ENCODE measurements at places on chromosomes 3 and 15. TPM values are rescaled to one million over a fixed set of nuclear protein-coding genes. Genes with fewer than 3 reads are reported as not detected.

DNA sequence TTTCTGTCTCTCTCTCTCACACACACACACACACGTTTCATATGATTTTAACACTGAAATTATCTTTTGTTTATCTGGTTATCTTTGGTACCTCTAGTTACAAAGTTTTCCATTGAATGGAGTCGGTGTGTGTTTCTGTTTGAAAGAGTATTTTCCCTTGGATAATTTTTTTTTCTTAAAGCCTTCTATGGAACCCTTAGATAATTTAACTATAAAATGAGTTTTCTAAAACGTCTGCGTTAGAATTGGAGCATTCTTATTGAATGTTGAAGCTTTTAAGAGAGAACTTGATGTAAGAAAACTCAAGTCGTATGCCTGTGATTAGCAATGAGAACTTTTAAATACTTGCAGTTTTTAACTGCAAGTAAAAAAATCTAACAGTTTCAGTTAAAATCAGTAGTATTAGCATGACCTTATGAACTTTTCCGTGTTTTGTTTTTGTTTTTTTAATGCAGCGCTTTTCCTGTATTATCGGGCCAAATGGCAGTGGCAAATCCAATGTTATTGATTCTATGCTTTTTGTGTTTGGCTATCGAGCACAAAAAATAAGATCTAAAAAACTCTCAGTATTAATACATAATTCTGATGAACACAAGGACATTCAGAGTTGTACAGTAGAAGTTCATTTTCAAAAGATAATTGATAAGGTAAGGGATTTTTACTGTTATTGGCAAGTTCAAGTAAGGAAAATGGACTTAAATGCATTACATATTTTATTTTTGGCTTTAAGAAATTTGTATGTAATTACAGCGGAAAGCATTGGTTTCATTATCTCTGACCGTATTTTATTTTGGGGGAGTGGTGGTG lies 3.0 kb downstream of the SMC4 start:
- no peak for DNase-seq

DNA sequence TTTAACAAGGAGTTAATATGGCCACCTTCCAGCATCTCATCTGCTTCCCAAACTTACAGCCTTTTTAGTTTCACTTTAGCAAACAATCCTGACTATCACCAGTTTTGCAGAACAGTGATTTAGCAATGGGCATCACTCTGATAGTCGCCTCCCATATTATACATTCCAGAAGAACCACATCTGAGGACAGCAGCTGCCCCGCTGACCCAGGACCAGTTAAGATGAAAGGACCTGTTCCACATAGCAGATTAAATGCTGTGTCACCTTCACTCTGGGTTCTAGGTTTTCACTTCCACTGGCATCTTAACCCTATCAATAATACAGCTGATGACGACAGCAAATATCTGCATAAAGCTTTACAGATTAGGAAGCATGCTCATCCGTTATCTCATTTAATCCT lies 99.8 kb downstream of the TRIM69 start:
- DNase-seq = no peak

Gene THRB
- total RNA-seq = 14.8 TPM

Gene ACAN
- total RNA-seq = 5.0 TPM

- DNase-seq = no peak
These were observed 42.3 kb downstream of the CPN2 start for GRCh38 chr3:194308601-194309449.

DNA sequence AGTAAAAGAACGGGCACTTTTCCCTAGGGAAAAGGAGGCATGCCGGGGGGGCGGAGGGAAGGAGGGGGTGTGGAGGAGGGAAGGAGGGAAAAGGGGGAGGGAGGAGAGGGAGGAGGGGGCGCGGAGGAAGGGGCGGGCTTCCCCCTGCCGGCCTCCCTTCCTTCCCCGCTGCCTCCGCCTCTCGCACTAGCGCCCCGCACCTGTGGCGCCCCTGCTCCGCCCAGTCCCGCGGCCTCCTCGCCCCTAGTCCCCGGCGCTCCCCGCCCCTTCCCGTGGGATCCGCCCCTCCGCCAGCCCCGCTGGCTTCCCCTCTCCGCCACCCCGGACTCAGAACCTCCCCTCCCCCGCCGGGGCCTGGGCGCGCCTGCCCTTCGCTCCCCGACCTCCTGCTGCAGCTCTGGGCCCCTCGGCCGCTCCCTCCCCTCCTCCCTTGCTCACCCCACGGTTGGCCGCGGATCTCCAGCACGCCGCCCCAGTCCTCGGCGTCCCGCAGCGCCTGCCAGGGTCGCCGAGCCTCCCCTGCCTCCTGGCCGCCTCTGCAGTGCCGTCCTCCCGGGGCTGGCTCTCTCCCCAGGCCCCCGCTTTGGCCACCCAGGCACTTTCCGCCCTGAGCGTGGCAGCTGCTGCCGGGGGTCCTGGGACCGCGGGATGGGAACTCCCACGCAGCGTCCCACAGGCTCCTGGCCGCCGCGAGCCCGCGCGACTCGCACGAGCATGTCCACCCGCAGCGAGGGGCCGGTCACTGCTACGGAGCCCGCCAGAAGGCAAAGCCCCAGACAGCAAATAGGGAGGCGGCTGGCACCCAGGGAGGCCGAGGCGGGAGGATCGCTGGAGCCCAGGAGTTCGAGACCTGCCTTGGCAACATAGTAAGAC lies 147.4 kb downstream of the TJP1 start:
- peak; percentile 8 for DNase-seq

DNA sequence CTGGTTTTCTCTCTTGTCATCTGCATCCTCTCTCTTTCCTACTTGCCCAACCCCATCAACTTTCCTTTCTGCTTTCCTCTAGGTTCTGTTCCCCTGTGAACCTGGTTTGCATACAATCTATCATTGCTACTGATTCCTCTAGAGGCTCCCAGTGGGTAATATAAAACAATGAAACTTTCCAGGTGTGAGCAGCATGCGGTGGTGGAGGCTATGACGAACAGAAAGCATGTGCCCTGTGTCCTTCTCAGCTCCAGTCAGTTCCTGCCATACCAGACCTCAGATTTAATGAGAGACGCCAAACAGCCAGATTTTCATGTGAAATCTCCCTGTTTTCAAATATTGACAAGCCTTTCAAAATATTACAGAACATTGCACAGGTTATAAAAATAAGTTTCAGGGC lies 3.5 kb upstream of the ACAP2 start:
- no peak for DNase-seq

Gene SRPRB
- total RNA-seq = 43.9 TPM

- DNase-seq = no peak
These were observed 236.1 kb downstream of the ADAMTSL3 start for GRCh38 chr15:83889995-83890394.

DNA sequence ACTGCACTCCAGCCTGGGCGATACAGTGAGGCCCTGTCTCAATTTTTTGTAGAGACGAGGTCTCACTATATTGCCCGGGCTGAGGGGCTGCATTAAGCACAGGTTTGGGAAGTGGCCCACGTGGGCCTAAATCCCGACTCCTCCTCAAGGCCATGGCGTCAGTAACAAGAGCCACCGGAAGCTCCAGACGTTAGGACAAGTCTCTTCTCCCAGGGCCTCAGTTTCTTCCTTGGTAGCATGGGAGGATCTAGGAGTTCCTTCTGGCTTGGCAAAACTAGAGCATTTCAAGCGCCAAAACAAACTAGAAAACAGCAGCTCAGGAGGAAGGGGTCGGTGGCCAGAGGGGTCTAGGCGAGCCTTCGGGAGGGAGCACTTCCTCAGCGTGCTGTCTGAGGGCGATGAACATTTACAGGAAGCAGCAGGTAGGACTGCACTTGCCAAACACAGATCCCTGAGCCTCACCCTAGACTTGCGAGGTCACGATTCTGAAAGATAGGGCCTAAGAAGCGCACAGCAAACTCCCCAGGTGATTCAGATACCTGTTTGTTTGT lies 536 bp downstream of the SNAPC5 start:
- no peak for DNase-seq

GRCh38 chr15:101731746-101732145 lies 7.5 kb upstream of the TARS3 start:
- DNase-seq = no peak

GRCh38 chr3:10354361-10355015 lies 33.6 kb upstream of the SEC13 start:
- no peak for DNase-seq

DNA sequence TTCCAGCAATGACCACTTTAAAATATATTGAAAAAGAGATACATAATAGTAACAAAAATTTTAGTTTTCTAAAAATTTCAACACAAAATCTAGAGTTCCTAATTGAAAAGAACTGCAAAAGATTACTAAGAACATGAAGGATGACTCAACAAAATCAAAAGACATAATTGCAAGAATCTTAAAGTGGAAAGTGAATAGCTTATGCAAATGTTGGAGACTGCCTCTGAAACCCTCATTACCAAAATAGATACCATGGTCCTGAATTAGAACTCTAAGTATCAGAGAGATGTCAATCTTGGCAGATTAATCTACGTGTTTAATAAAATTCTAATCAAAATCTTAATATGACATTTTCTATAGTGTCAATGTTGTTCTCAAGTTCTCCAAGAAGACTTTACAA lies 60.7 kb upstream of the SGO1 start:
- DNase-seq = no peak

GRCh38 chr3:187941848-187942194 lies 196.6 kb upstream of the BCL6 start:
- no peak for DNase-seq

DNA sequence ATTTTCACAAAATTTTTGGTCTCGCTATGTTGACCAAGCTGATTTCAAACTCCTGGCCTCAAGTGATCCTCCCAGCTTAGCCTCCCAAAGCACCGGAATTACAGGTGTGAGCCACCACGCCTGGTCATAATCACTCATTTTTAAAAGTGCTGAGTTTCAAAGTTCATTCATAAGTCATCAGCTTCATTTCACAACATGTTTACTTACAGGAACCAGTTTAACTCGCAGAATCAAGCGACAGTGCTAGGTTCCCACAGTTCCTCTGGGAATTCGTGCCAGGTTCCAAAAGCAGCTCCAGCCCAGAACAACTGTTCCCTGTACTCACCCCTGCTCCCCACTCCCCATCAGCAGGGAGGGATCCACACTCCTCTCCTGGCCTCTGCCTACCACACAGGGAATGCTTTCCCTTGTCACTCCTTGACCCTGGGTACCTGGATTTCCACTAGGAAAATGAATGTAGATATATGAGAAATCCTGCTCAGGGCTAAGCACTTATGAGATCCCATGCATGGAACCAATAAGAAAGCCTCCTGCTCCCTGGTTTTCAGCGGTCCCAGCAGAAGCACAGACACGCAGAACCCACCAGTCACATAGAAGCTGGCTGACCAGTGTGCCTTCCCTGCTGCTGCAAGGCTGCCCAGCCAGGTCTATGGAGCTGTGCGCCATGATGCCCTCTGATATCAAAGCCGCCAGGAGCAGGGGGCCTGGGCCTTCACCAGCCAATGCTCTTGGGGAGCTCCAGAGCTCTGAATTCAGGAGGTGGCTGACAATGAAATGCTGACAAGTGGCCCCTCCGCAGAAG lies 72.3 kb downstream of the ITGB5 start:
- DNase-seq = no peak

GRCh38 chr15:91866371-91866905 lies 12.9 kb downstream of the SLCO3A1 start:
- no peak for DNase-seq

- DNase-seq = no peak
These were observed 312.7 kb upstream of the DPH6 start for GRCh38 chr15:35858707-35859106.

DNA sequence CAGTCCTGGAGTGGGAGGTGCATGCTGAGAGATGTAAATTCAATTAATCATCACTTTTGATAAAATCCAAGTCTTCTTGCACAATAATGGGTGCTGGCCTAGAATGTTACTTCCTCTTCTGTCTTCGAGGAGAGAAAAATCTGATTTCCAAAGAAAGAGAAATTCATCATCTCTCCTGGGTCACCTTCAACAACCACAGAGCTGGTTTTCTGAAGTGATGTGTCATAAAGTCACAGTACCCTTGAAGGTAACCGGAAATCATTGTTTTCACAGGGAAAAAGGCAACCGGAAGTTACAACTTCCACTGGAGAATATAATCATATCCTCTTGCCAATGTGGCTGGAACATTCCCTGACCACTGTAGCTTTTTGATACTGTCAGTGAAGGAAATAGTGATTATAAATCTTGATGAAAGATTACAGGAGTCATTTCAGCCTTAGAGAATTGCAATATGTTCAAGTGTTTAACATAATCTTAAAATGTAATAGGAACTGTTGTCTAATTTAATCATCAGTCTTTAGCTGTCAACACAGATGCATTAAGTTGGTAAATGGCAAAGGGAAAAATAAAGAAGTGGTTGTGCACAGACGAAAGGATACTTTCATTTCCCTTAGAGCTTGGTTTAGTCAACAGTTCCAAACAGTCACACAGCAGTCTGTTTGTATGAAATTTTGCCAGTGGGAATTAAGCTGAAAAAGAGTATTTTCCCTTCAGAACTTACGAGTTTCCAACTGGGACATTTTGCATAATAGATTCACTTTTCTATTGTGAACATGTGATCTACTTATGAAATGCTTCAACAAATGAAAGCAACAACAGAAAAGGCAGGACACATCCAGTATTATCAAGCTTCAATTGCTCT lies 106.5 kb upstream of the SLC4A7 start:
- no peak for DNase-seq

- DNase-seq = no peak
These were observed 22.4 kb upstream of the CCK start for GRCh38 chr3:42288385-42288784.

- DNase-seq = no peak
These were observed 27.7 kb downstream of the TRAK1 start for GRCh38 chr3:42118762-42119361.

DNA sequence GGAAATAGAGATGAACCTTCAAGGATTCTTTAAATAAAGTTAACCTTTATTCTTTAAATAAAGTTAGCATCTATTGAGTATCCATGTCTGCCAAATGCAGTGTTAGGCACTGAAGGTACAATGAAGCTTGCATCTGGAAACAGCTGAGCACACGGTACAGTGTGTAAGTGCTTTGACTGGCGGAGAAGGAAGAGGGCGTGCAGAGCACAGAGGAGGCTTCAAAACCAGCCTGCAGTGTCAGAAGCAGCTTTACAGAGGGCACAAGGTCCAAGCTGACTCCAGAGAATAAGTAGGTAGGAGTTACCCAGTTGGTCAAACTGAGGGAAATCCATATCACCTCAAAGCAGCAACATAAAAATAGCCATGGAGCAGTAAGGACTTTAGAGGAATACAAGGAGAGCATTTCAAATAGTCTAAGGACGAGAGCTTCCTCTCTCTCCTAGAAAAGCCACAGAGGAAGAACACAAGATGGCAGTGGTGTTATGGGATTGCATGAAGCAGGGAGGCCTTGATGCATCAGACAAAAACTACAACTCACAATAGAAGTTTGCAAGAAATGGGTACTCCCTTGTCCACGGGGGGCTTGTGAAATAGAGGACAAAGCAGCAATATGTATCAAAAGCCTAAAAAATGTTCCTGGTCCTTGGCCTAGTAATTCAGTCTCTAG lies 60.3 kb upstream of the PPP2R3A start:
- DNase-seq = no peak

Gene BMF
- 10.8 TPM for total RNA-seq

Gene CORO2B
- 4.2 TPM for total RNA-seq

Gene PLA2G4D
- not detected for total RNA-seq

All from urinary bladder (tissue), 4 donors.